Activated CD4-positive, alpha-beta T cell treated with anti-CD3 and anti-CD28 coated beads for 24 hours (primary cell): ENCODE measurements at places on chromosomes 16 and 17.

DNA sequence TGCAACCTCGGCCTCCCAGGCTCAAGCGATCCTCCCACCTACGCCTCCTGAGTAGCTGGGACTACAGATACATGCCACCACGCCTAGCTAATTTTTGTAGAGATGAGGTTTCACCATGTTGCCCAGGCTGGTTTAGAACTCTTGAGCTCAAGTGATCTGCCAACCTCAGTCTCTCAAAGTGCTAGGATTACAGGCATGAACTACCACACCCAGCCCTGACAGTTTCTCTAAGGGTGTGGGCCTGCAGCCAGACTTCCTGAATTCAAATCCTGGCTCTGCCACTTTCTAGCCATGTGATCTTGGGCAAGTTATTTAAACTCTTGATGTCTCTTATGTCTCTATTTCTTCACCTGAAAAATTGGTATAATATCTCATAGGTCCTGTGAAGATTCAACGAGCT lies 5.6 kb downstream of the CUEDC1 start:
- no peak for DNase-seq

GRCh38 chr17:47687748-47688147 lies 6.2 kb upstream of the TBKBP1 start:
- no peak for DNase-seq

DNA sequence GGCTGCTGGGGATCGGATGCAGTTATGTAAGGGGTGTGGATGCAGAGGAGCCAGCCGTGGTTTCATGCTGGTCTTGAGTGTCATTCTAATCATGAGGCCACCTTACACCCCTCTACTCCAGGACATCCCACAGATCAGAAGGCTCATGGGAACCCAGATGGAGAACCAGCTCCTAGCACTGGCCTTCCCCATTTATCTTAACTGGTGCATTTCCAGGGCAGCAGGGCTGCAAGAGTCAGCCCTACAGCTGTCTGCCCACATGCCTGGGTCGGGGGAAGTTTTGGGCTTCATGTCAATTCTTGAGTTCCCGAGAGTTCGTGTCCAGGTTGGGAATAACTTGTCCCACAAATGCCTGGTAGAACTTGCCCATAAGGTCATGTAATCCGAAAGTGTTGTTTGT lies 29.1 kb downstream of the RPTOR start:
- DNase-seq, result no peak

DNA sequence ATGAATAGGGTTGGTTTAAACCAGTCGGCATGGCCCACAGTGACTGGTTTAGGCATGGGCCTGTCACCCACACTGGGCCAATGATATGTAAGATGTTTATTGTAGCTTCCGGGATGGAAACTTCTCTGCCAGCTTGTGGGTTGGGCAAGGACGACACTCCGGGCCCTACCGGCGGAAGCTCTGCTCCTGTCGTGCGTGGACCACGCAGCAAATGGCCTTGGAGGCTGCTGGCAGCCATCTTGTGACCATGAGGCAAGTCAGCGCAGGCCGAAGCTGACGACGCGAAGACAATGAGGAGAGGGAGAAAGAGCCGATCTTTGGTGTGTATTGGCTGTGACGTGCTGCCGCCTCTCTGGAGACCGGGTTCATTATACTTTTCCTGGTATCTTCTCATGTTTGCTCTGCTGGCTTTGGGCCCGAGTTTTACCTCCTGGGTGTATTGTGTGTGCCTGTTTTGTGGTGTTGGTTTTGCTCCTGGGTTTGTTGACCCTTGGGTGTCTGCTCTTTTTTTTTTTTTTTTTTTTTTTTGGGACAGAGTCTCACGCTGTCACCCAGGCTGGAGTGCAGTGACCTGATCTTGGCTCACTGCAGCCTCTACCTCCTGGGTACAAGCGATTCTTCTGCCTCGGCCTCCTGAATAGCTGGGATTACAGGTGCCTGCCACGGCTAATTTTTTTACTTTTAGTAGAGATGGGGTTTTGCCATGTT lies 15.4 kb downstream of the SLC25A10 start:
- no peak for DNase-seq

DNA sequence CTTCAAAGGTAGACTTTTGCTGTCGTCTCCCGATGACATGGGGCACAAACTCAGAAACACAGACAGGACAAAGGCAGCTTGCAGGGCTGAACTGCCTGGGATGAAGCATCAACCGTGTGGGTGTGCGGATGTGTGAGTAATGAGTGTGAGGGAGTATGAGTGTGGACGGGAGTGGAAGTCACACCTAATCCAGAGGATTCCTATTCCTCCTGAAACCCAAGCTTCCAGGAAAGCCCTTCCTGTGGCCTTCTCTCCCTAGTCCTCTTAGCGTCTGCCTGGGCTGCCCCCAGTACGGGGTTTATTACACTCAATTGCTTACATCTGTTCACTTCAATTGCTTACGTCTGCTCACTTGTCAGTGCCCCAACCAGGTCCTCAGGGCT lies 2.3 kb upstream of the IL4R start:
- DNase-seq, result no peak

- DNase-seq, result no peak
Measured at GRCh38 chr17:57461082-57461481, 204.8 kb downstream of the MSI2 start.
